Stimulated activated CD8-positive, alpha-beta memory T cell treated with anti-CD3 and anti-CD28 coated beads, Interleukin-15, amount 100 ng/mL, for 4 hours (primary cell): ENCODE measurements at places on chromosomes 4 and X.

DNA sequence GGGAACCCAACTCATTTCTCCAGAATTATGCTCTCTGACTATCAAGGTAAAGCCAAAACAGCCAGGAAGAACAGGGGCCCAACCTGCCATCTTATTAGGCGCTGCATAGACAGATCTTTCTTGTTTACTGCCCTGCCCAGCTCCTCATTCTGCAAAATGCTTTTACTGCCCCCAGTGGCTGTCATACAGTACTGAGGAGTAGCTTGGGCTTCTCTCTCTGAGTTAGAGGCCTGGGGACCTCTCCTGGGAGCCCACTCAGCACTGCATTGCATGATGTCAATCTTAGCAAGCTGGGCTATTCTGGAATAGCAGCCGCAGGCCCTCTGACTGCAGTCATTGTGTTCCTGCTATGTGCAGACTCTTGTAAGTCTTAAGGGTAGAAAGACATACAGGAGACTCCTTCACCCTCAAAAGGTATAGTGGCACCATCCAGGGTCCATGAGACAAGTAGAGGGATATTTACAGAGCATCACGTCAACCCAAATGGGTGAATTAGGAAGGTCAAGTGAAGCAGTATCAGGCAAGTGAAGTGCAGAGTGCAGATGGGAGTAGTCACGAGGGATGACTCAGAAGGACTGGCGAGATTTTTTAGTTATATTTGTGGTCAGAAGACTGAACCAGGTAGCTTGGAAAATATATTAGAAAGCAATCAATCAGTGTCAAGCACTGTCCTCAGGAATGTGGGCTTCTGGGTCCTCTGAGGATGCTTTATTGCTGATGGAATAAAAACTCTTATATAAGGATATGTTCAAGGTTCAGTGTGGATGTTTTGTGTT lies 294.1 kb upstream of the SFRP2 start:
- no peak for DNase-seq

DNA sequence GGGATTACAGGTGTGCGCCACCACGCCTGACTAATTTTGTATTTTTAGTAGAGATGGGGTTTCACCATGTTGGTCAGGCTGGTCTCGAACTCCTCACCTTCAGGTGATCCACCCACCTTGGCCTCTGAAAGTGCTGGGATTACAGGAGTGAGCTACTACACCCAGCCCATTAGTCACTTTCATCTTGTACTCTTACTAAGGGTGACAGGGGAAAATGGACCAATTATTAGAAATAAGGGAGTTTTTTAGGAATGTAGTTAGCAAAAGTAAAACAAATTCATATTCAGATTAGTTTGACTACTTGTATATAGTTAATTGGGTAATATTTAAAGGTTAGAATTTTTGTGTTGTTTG lies 26.1 kb downstream of the SMARCA5 start:
- DNase-seq: no peak

DNA sequence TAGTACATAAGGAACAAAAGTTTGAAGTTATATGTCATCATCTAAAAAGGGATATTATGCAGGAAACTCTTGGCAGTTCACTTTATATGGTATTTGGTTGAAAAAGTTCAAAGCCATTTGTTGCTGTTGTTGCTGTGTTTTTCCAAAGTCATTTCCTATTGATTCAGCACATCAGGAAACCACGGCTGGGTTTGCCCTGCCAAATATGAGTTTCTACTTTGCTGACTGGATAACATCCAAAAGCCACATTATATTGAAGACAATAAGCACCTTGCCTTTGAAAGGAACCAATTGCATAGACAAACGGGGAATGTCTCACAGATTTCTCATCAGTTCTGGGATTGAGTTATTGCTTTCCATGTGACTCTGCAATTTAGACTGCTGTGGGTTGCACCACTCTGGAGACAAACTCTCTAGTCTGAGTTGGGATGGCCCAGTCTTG lies 206.1 kb downstream of the SLC39A8 start:
- DNase-seq: no peak

DNA sequence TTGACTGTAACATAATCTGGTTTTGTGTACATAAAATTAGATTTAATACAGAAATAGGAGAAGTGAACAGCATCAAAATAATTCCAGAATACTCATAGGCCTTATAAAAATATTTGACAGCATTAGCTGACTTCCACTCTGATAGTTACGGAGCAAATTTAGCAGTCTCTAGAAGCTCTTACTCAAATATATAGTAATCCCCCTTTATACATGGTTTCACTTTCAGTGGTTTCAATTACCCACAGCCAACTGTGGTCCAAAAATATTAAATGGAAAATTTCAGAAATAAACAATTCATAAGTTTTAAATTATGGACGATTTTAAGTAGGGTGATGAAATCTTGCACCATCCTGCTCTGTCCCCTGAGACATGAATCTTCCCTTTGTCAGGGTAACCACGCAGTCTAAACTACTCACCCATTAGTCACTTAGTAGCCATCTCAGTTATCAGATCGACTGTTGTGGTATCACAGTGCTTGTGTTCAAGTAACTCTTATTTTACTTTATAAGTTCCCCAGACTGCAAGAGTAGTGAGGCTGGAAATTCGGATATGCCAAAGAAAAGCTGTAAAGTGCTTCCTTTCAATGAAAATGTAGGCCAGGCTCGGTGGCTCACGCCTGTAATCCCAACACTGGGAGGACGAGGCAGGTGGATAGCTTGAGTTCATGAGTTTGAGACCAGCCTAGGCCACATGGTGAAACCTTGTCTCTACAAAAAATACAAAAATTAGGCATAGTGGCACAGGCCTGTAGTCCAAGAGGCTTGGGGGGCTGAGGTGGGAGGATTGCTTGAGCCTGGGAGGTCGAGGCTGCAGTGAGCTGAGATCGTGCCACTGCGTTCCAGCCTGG lies 17.2 kb upstream of the RTL9 start:
- DNase-seq: no peak

GRCh38 chrX:28854637-28855036 lies 267.4 kb downstream of the IL1RAPL1 start:
- no peak for DNase-seq

GRCh38 chr4:17981063-17981462 lies 40.5 kb downstream of the LCORL start:
- DNase-seq: no peak

DNA sequence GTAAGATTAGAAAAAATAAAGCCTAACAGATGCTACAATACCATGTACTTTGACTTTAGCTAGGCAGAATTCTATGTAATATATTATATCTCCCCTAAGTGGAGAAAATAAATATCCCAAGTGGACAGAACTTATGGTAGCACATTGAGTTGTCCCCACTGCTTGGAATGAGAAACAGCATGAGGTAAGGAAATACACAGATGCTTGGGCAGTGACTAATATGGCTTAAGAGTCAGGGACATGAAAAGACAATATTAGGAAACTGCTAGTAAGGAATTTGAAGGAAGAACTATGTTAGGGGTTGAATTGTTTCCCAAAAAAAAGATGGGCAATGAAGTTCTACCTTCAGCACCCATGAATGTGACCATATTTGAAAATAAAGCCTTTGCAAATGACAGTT lies 2265.1 kb downstream of the PCDH7 start:
- no peak for DNase-seq

GRCh38 chr4:168380290-168380689 lies 61.7 kb upstream of the DDX60 start:
- DNase-seq: no peak

GRCh38 chrX:41064018-41064417 lies 21.2 kb upstream of the USP9X start:
- no peak for DNase-seq

DNA sequence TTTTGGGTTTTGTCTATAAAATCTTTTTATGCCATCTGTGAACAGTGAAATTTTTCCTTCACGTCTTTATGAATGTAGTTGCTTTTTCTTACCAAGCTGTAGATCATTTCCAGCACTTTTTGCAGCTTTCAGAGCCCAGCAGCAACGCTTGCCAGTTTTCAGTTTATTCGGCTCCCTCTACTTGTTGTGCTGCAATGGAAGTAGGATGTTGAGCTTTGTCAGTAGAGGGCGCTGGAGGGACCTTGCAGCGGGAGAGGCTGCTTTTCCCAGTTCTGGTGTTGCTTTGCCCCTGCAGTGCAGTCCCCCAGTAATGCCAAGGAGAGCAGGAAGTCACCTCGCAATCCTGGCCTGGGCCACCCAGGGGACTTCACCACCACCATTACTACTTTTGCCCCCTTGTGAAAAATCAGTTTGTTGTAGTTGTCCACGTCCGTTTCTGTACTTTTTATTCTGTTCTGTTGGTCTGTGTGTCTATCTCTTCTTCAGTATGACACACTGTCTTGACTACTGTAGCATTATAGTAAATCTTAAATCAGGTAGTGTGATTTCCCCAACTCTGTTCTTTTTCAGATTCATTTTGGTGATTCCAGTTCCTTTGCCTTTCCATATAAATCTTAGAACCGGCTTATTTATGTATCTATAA lies 21.8 kb downstream of the CMC4 start:
- DNase-seq: no peak

GRCh38 chr4:77159806-77160205 lies 2.8 kb downstream of the CCNG2 start:
- DNase-seq: no peak

- no peak for DNase-seq
Observed at GRCh38 chr4:139762720-139763119, 97.1 kb downstream of the MGST2 start.

DNA sequence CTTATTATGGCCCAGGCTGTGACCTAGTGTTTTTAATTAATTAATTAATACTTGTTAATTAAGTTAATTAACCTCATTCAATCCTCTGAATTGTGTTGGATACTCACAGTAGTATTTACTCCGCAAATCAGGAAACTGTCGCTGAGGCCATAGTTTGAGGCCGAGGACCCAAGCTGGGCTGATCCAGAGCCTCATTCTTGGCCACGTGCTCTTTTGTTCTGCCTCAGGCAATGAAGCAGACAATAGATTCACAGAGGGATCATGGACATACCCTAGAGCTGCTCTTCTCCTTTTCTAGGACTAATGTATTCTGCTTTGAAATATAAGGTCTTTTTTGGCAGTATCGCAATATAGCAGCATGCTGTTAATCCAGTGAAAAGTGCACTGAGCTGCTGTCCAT lies 24.0 kb upstream of the SNCA start:
- DNase-seq: no peak

GRCh38 chr4:168480931-168481611 lies 779 bp upstream of the DDX60L start:
- no peak for DNase-seq

DNA sequence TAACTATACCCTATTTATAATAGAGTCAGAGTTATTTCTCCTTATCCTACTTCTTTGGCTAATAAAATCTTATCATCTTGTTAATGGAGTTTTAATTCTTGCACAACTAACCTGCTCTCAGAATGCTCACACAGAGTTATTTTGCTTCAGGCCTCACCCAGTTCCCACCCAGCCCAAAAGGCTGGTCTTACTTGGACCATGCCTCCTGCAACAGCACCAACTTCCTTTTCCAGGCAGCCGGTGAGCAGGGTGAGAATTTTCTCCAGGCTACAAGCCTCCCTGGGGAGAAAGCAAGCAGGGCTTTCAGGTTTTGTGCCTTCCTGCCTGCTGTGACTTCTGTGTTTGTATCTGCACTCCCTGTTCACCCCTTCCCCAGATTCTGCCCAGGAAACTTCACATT lies 29.1 kb upstream of the BANK1 start:
- DNase-seq: no peak

DNA sequence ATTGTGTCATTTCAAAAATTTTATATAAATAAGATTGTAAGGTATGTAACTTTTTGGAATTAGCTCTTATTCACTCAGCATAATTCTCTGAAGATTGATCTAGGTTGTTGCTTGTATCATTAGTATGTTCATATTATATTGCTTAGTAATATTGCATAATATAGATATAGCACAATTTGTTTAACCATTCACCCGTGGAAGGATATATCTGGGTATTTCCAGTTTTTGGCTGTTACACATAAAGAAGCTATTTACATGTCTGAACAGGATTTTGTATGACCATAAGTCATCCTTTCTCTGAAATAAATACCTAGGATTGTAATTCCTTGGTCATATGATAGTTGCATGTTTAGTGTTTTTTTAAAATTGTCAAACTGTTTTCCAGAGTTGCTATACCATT lies 82.5 kb downstream of the CPEB2 start:
- no peak for DNase-seq

GRCh38 chr4:177975315-177975987 lies 533.2 kb upstream of the AGA start:
- no peak for DNase-seq

DNA sequence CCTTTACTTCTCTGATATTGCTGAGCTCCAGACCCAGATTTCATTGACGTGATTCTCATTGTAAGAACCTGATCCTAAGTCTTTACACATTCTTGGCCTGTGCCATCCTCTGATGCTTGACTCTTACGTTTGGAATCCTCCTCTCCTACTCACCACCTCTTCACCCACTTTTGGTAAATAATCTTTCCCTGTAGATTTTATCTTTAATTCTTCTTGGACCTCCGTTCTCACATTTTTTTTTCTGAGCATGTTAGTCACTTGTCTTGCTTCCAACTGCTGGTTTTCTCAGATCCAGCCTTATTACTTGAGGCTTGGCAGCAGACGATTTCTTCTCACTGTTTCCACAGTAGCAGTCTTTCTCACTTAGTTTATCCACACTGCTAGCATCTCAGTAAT lies 12.4 kb upstream of the SH3RF1 start:
- DNase-seq: no peak

GRCh38 chr4:137946453-137947174 lies 295.5 kb downstream of the SLC7A11 start:
- no peak for DNase-seq

DNA sequence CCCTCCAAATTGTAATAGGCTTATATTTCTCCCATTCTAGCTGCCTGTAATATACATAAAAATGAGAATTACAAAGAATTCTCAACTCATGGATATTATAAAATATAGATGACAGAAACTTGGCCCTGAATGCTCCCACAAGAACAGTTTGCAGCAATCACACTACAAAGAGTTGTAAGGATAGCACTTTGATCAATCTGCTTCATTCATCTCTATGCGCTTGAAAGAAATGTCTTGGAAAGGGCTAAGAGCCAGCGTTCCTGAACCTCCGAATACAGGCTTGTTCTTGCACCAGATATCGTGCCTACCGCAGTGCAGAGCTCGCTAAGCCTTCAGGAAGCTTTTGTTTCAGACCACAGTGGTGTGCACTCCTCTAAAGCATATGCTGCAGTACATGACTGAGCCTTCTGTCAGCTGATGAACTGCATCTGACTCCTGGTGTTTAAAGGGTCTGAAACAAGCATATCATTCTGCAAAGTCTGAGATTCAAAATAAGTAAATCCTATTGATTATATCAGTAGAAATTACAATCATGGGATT lies 417.6 kb upstream of the ZFP42 start:
- DNase-seq: no peak

GRCh38 chr4:56743550-56743949 lies 62.5 kb upstream of the HOPX start:
- no peak for DNase-seq

DNA sequence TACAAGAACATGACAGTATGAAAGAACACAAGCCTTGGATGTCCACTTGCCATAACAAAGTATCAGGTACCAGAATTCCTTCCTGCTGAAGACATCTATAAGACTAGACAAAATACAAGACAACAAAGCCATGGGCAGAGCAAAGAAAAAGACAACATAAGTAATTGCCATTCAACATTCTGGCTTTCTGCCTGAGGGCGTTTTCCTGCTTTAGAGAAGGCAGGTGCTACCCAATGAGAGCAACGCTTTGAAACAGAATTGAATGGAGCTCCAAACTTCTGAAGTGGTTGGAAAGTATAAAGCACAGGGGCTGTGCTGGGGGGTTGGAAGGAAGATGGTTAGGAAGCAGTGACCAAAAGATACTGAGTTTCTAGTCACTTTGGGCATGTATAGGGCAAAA lies 30.1 kb downstream of the PDE5A start:
- DNase-seq: no peak
